ENCODE measurements at places on chromosomes 6 and 20.

GRCh38 chr6:38218235-38218634 lies 398.7 kb downstream of the ZFAND3 start:
- H3K27ac ChIP-seq, result no peak overlapping the region
- DNase-seq, result no peak

GRCh38 chr6:27505209-27506027 lies 32.5 kb upstream of the ZNF184 start:
- H3K4me3 ChIP-seq, result no peak overlapping the region
- H3K4me1 ChIP-seq, result peaks cover 39% of the 10 kb centered on the region
- H3K36me3 ChIP-seq, result no peaks in the 10 kb centered on the region
- DNase-seq, result peak; percentile 24
- H3K27ac ChIP-seq, result peak overlapping the region; percentile 47

DNA sequence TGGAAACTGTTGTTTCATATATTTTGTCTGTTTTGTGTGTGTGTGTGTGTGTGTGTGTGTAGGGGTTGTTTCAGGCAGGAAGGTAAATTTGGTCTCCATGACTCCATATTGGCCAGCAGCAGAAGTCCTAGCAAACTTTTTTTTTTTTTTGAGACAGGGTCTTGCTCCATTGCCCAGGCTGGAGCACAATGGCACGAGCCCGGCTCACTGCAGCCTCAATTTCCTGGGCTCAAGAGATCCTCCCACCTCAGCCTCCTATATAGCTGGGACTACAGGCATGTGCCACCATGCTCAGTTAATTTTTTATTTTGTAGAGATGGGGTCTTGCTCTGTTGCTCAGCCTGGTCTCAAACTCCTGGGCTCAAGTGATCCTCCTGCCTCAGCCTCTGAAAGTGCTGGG lies 75.8 kb downstream of the PRDM1 start:
- H3K36me3 ChIP-seq, result no peaks in the 10 kb centered on the region
- DNase-seq, result no peak
- H3K27ac ChIP-seq, result peak overlapping the region; percentile 92
- peak overlapping the region; percentile 28 for H3K4me3 ChIP-seq
- peaks cover 42% of the 10 kb centered on the region for H3K4me1 ChIP-seq

- DNase-seq, result no peak
- H3K27me3 ChIP-seq, result peaks cover 2% of the 10 kb centered on the region
- peaks cover 32% of the 10 kb centered on the region for H3K4me1 ChIP-seq
- peaks cover 4% of the 10 kb centered on the region for H3K36me3 ChIP-seq
Observed at GRCh38 chr6:31156641-31157040, 961 bp downstream of the CCHCR1 start.

DNA sequence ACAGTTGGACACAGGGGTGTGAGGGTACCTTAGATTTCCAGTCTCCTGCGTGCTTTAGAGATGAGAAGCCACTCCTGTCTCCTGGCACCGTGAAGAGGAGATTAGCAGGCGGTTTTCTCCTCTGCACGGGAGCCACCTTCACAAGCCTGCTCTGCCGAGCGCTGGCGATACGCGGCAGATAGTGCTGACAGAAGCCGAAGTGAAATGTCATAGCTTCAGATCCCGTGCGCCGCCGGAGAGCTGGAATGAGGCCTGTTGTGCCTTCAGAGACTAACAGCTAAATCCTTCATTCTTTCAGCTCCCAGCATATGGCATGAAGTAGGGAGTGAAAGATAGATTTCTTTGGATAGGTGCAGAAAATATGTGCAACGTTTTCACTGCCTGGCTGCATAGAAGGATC lies 371.0 kb downstream of the TAF4 start:
- no peaks in the 10 kb centered on the region for H3K4me1 ChIP-seq
- DNase-seq, result no peak
- no peak overlapping the region for H3K4me3 ChIP-seq
- H3K27ac ChIP-seq, result no peak overlapping the region
- peaks cover 4% of the 10 kb centered on the region for H3K27me3 ChIP-seq

- no peak overlapping the region for H3K4me3 ChIP-seq
- no peaks in the 10 kb centered on the region for H3K4me1 ChIP-seq
- H3K27me3 ChIP-seq, result peaks cover 5% of the 10 kb centered on the region
Observed at GRCh38 chr20:61786230-61786629, 279.5 kb downstream of the TAF4 start.

- peaks cover 43% of the 10 kb centered on the region for H3K4me1 ChIP-seq
- peak overlapping the region; percentile 100 for H3K4me3 ChIP-seq
- peak overlapping the region; percentile 100 for H3K27ac ChIP-seq
- H3K27me3 ChIP-seq, result peaks cover 41% of the 10 kb centered on the region
Observed at GRCh38 chr6:26155061-26155930, 68.1 kb downstream of the HFE start.

DNA sequence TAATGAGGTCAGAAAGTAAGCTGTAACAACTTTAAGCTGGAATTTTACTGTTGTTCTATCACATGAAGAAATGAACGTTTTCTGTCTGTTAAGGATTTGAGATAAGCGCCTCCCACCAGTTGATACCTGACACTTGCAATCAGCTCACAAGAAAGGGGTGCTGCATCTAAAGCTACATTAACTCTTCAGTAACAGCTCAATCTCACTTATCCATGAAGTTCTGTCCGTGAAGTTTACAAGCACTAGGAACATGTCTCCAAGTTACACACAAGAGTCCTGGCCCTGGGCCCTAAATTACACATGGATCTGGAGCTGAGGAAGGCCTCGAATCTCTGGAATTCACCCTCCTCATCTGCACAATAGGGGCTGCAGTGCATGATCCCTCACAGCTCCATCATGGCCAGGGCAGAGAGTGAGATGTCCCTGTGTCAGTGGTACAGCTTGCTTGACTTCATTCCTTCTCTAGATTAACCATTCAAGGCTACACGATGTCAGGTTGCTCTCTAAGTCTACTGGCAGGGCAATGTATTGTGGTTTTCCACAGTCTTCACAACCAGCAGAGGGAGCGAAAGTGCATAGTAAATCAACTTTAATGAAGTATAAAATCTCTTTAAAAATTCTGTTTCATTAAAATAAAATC lies 182.4 kb upstream of the MCHR2 start:
- H3K4me1 ChIP-seq, result no peaks in the 10 kb centered on the region
- DNase-seq, result no peak
- no peak overlapping the region for H3K27ac ChIP-seq
- no peaks in the 10 kb centered on the region for H3K36me3 ChIP-seq
- H3K4me3 ChIP-seq, result no peak overlapping the region

- H3K4me1 ChIP-seq, result no peaks in the 10 kb centered on the region
- no peaks in the 10 kb centered on the region for H3K27me3 ChIP-seq
- no peak overlapping the region for H3K27ac ChIP-seq
Observed at GRCh38 chr6:142241061-142241460, 60.7 kb upstream of the ADGRG6 start.

GRCh38 chr20:8020314-8021079 lies 936 bp upstream of the TMX4 start:
- no peak overlapping the region for H3K27ac ChIP-seq
- peaks cover 27% of the 10 kb centered on the region for H3K4me1 ChIP-seq
- H3K4me3 ChIP-seq, result no peak overlapping the region
- no peaks in the 10 kb centered on the region for H3K36me3 ChIP-seq
- DNase-seq, result peak; percentile 69

Measured in immature natural killer cell (primary cell).